ENCODE measurements at places on chromosomes 2 and 18.

DNA sequence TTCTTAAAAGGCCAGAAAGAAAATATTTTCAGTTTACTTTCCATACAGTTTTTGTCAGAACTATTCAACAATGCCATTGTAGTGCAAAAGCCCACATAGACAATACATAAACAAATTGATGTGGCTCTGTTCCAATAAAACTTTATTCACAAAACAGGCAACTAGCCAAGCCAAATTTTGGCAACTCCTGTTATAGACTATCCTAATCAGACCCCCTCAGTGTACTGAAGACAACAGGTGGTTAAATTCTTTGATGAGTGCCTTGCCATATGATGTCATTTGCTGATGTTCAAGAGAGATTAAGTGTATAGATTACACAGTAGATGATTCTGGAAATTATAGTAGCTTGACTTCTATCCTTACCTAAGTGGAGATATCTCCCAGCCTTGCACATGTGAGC, 83.4 kb downstream of the FANCL start:
- no peak for DNase-seq

GRCh38 chr2:236241181-236242056, 22.8 kb downstream of the ASB18 start:
- no peak for DNase-seq

DNA sequence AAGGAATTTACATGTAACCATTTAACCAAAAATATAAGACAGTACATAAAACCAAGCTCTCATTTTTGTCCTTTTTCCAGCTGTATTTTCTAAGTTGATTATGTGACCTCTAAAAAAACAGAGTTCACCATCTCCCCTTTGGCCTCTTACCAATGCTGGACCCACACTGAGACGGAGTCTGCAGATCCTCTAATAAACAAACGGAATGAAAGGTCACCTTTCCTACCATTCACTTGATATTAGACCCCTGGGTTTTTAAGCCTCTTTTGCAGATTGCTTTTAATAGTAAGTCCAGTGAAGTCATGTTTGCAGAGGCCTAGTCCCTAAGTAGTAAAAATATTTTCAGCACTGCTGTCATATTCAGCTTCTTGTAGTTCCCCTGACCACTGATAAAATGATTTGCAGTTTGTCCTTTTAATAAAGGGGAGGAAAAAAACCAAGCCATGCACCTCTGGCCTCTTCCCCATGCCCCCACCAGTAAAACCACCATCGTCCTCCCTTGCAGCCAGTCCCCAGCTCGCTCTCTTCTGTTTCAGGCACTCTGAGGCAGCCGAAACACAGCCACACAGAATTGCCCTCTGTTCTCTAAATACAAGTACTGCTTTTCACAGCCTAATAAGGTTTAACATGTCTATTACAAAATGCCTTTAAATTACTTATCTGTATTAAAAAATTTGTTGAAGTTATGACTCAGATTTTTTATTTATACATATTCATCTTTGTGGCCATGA, 427.5 kb downstream of the PARD3B start:
- no peak for DNase-seq

DNA sequence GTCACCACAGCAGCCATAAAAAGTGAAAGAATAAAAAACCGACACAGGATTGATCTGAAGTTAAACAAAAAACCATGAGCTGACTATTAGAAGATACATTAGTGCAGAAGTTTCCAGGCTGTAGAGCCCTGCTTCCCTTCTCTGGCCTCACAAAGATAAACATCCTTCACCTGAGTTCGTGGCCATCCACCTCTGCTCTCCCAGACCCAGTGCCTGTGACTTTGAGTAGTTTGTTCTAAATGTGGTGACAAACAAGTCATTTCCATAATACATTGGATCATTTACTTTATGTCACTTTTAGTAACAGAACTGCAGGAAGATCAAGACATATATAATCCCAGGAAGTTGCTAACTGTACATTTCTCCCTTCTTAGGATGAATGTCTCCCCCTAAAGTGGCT, 241.9 kb upstream of the MAP2 start:
- no peak for DNase-seq

GRCh38 chr2:106011380-106011779, 182.7 kb downstream of the UXS1 start:
- no peak for DNase-seq

DNA sequence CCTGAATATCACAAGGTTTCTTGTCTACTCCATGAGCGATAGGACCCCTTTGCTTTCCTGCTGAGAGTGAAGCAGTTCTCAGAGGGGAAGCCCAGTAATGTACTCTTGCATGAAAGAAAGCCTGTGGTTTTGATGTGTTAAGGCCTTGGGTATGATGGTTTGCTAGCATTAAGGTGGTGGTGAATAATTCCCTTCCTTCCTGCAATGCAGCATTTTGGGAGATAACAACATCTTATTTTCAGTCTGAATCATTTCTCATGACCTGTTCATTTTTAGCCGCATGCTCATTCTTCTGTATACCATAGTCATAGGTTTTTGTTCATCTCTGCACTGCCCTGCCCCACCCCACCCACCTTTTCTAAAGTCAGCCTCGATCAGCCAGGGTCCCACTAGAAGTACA, 66.2 kb downstream of the HNMT start:
- DNase-seq, result no peak

- no peak for DNase-seq
Measured at GRCh38 chr2:16281451-16282335, 341.3 kb downstream of the MYCN start.

- no peak for DNase-seq
Measured at GRCh38 chr2:239824866-239825704, 200.1 kb downstream of the NDUFA10 start.

GRCh38 chr18:62634458-62634857, 80.9 kb upstream of the PHLPP1 start:
- no peak for DNase-seq

DNA sequence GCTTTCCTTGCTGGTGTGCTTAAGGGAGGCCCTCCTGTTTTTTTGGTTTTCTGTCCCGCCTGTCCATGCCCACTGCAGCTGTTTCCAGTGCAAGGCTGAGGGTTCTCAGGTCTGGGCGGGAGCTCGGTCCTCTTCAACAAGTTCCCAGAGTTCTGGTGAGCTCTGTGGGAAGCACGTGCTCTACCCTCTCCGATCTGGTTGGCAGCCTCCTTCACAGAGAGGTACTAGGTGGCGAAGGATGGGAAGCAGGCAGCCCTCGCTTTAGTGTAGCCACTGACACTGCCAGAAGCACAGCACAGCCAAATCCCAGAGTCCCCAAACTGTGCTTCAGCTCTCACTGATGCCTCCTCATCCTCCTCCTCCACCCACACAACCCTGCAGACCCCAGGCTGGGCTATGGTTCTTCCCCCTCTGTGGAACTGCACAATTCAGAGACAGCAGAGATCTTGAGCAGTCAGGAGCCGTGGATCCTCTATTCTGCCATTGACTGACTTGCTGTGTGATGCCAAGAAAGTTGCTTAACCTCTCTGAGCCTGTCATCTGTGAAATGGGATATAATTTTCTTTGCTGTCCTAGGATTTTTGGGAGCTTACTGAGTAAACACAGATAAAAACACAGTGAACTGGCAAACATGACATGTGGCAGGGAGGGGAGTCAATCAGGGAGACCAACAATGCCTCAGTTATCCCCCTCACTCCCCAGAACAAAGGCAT, 157.3 kb downstream of the MSH2 start:
- no peak for DNase-seq

DNA sequence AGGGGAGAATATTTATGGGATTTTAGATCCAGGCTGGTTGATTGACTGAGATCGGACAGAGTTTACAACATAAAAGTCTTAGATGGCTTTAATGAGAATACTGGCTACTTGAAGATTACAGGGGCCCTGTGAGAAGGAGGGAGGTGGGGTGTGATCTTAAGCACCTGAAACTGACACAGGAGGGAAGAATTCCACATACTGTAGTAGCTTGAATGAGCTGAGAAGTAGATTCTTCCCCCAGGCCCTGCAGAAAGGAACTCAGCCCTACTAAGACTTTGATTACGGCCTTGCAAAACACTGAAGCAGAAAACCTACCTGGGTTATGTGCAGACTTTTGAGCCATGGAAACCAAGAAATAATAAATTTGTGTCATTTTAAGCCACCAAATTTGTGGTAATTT, 1062.9 kb upstream of the GYPC start:
- no peak for DNase-seq

GRCh38 chr2:241728000-241728399, 6.4 kb upstream of the D2HGDH start:
- DNase-seq, result no peak

- no peak for DNase-seq
Measured at GRCh38 chr18:49566217-49566770, 4.4 kb downstream of the LIPG start.

DNA sequence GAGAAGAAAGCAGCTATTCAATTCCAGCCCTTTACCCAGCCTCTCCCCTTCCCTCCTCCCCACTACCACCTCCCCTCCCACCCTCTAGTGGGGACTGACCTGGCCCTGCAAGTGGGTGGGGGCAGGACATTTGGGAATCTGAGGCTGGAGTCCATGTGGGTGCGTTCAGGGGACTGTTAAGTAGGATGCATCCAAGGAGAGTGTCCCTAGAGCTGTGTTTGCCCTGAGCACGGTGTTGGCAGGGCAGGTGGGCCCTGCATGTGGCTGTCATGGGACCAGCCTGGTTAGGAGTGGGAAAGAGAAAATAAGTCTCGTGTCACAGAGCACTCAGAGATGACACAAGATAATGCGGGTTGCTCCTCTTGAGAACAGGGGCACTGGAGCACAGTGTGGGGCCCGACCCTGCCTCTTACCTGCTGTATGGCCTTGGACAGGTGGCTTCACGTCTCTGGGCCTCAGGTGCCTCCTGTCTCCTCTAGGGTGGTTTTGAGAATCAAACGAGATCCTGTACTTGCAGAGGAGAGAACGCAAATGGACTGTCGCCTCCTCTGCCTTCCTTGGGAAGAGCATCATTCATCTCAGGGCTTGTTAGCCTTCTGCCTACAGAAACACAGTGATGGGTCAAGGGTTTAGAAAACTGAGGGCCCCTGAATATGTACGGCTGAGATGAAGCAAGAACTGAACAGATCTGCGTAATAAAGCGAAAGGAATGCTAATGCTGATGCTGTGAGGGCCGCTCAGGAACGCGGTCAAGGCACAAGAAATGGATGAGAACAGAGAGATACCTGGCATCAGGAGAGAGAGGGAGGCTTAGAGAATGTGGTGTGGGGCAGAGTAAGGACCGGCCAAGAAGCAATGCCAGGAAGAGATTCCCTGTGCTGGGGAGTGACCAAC, 187.7 kb upstream of the HAAO start:
- no peak for DNase-seq

GRCh38 chr2:13916066-13916465, 716.5 kb upstream of the LRATD1 start:
- no peak for DNase-seq

DNA sequence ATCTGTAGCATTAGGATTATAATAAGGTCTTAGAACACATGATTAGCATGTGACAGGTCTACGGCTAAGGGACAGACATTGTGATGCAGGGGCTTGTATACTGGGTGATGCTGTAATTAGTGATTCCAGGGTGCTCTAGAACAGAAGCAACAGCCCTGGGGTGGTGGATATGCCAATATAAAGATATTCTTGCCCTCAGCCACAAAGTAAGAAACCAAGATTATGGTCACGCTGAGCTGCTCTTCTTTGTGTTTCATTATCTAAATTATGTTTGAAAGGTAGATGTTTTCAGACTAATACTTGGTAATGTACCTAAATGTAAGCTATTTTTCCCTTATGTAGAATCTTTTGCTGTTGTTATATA, 45.3 kb downstream of the FN1 start:
- DNase-seq, result no peak

DNA sequence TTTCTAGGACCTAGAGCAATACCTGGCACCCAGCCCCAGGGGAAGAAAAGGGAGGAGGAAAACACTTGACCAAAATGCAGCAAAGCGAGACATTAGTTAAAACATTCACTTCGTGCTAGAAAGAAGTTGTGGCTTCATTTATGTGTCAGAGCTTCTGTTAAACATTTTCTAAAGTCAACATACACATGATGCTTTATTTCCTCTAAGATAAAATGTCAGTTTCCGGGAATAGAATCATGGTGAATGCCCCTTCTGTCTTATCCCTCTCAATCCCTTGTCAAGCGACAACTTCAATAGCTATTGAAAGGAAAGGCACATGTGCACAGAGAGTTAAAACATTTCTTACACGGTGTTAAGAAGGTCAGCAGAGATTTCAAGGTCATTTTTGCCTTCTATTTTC, 404.6 kb upstream of the CWC22 start:
- DNase-seq, result no peak

DNA sequence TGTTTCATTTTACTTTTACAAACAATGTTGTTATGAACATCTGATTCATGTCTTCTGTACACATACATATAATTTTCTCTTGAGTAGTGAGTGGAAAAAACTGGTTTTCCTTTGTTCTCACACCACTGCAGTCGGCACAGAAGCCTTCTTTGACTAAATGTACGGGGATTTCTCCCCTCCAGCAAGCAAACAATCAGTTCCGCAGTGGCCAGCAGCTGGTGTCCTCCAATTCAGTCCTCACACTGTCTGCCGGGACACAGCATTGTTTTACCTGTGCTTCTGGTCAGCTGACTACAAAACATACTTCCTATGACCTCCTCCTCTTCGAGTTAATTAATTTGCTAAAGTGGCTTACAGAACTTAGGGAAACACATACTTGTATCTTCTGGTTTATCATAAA, 202.8 kb downstream of the WDR7 start:
- no peak for DNase-seq

DNA sequence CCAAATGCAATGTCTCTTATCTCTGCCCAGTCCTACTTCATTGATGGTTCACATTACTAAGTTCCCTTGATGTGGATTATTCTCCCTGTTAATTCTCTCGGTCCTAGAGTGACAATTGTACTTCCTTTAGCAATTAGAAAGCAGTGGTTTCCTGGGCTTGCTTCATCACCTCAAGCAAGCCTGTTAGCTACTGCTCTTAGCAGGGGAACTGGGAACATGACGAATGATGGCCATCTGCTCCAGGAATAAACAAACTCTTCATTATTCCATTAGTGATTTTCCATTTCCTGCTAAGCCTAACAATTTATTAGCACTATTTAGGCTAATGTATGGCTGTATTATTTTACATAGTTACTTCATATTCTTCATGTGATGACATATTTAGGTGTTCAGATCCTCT, 331.8 kb downstream of the MTX2 start:
- no peak for DNase-seq

GRCh38 chr2:70531419-70532086, 22.1 kb downstream of the TGFA start:
- DNase-seq, result no peak

DNA sequence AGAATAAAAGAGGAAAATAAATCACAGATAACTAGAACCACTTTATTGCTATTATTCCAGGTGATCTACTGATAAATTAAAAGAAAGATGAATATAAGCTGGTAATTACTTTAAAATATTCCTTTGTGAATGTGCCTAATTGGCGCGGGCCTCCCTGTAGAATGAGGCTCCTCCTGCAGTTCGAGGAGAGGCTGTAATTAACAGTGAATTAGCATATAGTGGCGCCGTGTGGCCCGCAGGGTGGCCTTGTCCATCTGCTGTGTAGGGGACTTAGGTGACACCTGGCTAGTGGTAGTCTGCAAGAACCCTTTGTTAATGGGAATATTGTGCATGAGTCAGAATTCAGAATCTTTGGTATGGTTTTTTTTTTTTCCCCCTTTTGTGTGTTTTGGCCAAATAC, 119.8 kb downstream of the AGAP1 start:
- DNase-seq, result no peak

GRCh38 chr2:165013944-165014619, 58.8 kb upstream of the SLC38A11 start:
- DNase-seq, result no peak

- no peak for DNase-seq
Measured at GRCh38 chr18:67451960-67452359, 64.6 kb downstream of the DSEL start.

Data from activated CD4-positive, alpha-beta T cell treated with anti-CD3 and anti-CD28 coated beads, Interleukin-2, amount 50 U/mL, for 24 hours (primary cell).